ENCODE measurements at places on chromosomes 11 and 22. TPM values are rescaled to one million over a fixed set of nuclear protein-coding genes. Genes with fewer than 3 reads are reported as not detected.

DNA sequence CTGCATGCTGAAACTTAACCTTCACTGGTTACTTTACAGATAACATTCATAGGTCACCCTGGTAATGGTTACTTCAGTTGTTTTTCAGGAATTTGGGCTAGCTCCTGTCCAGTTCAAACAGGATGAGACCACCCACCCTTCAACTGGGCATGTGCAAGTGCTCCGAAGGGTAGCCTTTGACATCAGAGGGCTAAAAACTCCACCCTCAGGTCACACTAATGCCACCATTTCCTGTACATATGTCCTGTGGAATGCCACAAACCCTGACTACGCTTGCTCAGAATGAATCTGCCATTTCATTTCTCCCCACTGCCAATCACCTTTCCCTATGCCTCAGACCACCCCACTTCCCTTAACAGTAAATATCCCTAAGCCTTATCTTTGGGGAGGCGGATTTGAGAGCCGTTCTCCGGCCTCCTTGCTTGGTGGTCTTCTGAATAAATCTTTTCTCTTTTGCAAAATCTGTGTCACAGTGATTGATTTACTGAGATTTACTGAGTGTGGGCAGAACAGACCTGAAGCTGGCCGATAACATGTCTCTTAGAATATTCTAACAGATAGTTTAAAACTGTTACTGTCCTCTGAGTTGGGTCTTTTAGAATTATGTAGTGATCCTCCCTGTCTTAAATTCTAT lies 25.4 kb upstream of the FXYD2 start:
- DNase-seq: peak; percentile 17

DNA sequence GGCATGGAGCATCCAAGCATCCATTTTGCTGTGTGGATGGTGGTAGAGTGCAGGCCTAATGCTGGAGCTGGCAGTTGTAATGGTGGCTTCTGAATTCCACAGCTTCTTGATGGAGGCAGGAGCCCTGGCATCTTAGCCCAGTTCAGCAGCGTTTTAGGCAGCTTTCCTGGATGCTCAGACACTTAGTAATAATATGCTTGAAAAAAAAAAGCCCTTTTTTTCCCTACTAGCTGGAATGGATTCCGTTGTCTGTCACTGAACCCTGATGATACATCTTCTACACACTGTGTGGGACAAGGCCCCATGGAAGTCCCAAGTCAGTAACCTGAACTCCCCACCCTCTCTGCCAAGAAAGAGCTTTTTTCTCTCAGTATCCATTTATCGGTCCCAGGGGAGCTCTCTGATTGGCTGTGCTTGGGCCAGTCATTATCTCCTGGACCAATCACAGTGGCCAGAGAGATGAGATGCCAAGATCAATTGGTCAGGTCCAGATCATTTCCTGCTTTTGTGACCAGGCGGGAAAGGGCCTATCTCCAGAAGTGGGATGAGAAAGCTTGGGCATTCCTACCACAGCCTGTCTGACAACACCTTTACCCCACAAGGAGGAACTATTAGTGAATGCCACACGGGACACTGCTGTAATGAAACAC lies 34.2 kb downstream of the MCM5 start:
- no peak for DNase-seq

GRCh38 chr11:56885177-56885576 lies 103.5 kb upstream of the OR5AK2 start:
- DNase-seq: no peak

DNA sequence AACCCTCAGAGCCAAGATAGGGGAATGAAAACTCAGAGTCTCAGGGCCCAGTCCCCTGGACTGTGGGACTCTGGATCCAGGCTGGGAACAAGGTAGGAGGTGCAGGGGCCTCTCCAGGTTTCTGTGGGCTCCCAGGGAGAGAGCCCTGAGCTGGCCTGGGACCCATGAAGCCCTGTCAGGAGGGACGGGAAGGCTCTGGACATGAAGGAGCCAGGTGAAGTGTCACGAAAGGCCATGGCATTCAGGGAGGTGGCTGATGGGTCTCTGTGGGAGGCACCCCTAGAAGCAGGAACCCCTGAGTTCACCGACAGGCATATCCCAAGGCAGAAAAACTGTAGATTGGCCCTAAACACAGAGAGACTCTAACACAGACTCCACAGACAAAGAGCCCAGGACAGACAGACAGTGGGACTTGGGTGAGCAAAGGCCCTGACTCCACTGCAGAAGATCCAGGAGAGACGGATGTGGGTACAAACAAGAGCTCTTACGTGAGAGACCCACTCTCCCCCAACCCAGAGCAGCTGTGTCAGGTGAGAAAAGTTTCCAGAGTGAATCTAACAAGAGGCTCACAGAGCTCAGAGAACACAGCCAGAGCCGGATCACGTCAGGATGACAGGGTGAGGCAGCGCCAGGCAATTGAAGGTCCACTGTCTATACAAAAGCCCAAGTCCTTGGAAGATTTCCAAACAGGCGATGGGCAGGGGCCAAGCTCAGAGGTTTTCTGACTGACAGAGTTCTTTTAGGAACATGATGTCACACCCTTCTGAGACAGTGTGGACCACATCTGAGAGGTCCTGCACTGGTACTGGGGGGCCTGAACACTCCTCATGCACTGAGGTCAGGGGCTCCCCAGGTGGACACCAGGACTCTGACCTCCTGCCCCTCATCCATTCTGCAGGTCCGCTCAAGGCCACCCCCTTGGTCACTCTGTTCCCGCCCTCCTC lies 27.4 kb downstream of the IGLL5 start:
- no peak for DNase-seq

- DNase-seq: no peak
Observed at GRCh38 chr22:46582281-46582933, 37.8 kb upstream of the GRAMD4 start.

DNA sequence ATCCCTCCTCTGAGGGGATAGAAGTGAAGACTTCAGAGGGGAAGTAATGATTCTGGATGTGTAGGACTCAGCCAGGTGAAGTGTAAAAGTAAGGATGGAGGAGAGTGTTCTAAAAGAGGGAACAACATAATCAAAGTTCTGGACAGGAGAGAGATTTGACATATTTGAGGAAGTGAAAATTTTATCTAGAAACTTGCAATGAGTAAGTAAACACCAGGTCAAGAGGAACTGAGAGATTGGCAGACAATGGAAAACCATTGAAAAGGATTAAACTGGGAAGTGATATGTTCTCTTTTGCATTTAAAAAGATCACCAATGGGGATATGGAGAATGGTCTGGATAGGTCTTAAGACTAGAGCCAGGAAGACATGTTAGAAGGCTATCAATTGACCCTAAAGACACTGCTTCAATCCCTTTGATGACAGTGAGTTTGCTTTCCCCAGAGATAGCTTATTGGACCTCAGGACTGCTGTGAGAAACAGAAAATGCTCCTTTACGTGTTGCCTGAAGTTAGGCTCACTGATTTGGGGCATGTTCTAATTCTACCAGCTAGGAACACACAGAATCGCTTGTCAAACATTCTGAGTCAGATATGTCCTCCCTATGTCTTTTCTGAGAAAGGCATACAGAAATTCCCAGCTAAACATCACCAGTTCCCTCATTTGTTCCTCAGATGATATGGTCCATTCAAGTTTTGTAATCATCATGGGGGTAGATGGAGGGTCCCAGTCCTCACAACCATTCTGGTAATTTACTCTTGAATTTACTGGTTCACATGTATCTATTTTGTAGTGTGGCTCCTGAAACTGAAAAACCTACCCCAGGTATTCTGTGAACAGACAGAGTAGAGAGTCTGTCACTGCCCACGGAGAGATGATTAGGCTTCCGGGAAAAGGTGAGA lies 144.9 kb downstream of the MAML2 start:
- DNase-seq: no peak

GRCh38 chr11:32433101-32433913 lies 2.0 kb downstream of the WT1 start:
- DNase-seq: no peak

The BCL2L13 gene
- 69.9 TPM for total RNA-seq

The LAYN gene
- total RNA-seq: 4.5 TPM

The CELF1 gene
- total RNA-seq: 102 TPM

Data from cardiac septum (tissue), 1 donor.